Fibroblast of skin of abdomen (primary cell): ENCODE measurements at places on chromosomes 16 and 17.
A peak's percentile ranks its signal among the peaks of the same experiment; 100 is the strongest.

DNA sequence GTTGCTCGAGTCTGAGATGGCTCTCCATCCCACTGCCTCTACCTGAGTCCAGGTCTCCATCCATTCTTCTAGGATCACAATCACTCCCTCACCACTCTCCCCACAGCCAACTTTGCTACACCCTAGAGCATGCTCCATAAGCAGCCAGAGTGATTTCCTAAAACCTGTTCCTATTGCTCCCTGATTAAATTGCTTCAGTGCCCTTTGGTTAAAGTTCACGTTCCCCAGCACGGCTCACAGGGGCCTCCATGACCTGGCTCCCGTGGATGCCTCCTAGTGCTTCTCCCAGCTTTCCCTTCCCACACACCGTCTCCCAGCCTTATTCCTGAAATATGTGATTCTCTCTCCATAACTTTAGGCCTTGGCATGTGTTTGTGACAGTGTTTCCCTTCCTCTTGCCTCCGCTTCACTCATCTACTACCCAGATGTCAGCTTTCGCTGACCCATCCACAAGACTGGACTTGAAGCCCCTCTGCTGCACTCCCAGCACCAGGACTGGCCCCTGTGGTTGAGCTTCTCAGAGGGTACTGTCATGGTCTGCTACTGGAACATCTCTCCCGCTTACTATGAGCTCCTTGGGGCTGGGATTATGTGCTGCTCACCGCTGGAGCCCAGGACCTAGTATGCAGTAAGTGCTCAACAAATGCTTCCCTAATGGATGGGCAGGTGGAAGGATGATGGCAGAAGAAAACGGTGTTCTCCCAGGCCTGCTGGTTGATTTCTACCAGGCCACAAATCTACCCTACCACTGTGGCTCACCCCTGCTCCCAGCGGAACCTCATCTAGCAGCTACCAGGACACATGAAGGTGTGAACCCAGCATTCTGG, 17.9 kb downstream of the MYO18A start:
- no peak for DNase-seq

GRCh38 chr16:78140818-78141466, 41.5 kb downstream of the WWOX start:
- no peak for DNase-seq

DNA sequence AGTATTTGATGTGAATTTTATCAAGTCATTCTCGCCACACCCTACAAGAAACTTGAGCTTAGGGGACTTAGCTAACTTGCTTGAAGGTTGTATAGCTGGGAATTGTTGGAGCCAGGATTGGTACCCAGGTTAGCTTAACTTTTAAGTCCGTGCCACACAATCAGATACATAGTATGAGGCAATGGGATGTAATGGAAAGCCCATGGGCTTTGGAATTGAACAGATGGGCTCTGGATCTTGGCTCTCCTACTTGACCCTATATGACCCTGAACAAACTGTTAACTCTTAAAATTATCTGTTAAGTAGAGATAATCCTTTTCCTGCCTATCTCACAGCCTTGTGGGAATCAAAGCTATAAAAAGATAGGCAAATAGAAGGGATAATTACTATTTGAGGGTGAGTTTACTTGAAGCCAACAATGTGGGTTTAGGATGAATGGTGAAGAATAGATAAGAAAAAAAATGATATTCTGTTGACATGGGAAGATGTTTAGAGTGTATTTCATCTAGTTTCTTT, 51.9 kb upstream of the CACNG3 start:
- DNase-seq: no peak

- DNase-seq: no peak
Measured at GRCh38 chr16:62321606-62322005, 285.4 kb upstream of the CDH8 start.

DNA sequence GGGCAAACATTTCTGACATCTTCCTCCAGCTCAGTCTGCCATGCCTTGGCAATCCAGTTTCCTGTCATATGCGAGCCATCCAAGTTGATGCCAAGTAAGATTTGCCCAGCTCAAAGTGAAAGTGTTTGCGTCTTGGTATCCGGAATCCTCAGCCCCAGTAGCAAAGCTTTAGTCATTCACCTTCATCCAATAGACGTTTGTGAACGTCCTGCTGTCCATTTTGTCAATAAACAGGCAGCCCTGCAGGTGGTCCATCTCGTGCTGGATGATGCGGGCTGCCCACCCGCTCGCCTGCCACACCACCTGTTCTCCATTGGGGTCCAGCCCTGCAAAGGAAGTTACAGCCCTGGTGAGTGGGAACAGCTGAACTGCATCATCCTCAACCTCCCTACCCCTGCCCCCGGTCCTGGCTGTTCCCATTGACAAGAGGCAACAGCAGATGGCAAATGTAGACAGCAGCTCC, 1.5 kb downstream of the PDF start:
- DNase-seq: no peak

DNA sequence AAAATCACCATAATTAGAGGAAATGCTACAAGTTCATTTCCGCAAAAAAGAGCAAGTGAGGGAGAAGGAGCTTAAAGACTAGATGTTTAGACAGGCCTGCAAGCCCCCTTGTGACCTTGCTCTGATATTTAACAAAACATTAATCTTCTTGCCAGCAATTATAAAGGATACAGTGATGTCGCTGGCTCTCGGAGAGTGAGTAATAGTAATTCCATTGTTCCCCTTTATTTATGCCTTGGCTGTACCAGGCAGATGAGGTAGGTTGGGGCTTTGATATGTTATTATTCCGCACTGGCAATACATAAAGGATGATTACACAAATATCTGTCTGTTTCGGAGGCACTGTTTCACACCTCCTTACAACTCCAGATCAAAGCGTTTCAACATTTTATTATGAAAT, 204.8 kb upstream of the SALL1 start:
- DNase-seq: no peak

GRCh38 chr17:28567604-28568003, 3.7 kb downstream of the PIGS start:
- DNase-seq: no peak

GRCh38 chr17:61484174-61484573, 32.0 kb downstream of the TBX4 start:
- DNase-seq: no peak

DNA sequence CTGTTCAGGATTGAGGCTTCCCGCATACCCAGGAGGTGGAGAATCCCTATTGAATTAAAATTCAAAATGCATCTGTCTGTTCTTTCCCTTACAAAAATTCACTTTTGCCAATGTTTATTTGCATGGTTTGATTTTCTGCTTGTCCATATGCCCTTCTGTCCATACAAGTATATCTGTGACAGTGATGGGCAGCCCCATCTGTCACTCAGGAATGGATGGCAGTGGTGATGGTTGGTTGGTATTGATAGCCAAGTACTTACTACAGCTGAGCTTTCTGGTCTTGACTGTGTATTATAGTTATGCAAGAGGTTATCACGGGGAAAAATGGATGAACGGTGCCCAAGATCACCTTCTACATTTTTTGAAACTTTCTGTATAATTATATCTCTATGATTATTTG, 171.0 kb downstream of the RBFOX1 start:
- no peak for DNase-seq

DNA sequence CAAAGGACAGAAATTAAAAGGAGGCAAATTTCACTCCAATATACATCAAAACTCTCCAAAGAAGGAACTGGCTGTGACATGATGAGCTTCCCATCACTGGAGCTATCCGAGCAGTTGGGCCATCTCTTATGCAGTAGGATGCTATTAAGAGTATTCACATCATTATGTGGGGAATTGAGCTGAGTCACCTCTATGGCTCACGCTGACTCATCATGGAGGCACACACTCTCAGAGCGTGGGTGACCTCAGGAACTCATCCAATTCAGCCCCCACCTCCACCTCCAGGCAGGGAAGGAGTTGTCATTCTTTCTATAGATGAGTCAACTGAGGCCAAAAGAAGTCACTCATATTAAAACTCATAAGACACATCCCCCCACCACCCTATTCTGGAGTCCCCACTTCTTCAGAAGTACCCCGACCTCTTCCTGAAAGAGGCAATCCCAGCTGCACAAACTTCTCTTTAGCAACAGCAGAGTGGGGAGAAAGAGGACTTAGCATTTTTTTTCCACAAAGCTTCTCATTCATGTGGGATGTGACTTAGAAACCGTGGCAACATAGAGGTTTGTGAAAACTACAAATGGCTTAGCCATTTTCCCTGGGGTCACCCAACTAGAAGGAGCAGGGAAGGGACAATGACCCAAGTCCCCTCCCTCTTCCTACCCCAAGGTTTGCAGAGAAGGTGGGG, 32.5 kb downstream of the ABCC12 start:
- DNase-seq: peak; percentile 100

DNA sequence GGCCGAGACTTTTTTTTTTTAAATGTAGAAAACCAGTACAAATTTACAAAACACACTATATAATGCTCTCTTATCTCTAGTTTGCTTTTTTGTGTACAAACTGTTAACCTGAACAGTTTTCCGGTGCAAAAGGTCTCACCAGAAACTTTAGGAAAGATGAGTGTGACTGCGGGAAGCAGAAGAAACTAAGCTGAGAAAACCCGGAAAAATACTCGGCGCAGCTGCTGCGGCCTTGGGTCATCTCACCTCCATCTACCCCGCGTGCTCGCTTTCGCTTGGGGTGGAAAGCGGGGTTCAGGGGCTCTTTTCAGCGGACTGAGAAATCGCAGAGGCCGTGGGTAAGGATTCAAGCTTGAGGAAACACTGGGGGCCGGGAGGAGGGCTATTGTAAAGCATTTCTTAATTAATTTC, 1.8 kb downstream of the SALL1 start:
- DNase-seq: no peak

DNA sequence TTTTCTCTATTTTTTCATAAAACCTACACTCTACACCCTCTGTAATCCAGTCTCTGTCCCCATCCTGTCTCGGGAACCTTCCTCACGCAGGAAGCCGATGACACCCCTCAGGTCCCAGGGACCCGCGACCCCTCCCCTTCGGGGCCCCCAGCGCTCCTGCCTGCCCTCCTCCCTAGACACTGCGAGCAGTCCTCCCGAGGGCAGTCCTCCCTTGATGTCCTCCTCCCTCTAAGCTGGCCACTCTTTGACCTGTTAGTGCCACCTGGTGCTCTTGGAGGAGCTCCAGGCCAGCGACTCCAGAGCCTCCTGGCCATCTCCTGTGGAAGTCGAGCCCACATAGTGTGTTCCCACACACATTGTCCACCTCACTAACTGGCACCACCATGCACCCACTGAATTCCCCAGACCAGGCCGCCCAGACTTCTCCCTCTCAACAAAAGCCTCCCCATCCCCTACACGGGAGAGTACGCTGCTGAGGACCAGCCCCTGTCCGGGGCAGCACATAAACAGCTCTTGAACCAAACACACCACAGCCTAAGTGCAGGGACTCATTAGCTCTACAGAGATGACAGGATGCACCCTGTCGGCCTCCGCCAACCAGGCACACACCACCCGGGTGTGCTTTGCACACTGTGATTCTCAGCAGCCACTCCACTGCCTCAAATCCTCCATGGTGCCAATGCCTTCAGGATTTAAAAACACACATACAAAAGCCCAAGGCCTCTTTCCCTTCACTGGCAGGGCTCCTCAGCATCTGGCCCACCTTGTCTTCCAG, 9.3 kb downstream of the OSBPL7 start:
- no peak for DNase-seq
